ENCODE measurements at places on chromosomes 4 and X.

GRCh38 chr4:83075311-83076095 is 39.0 kb downstream of the PLAC8 start:
- DNase-seq: no peak

GRCh38 chr4:73891739-73892405 is 22.7 kb downstream of the CXCL1 start:
- DNase-seq: no peak

GRCh38 chr4:113223001-113223400 is 173.5 kb downstream of the ANK2 start:
- DNase-seq: no peak

GRCh38 chrX:44040406-44040805 is 67.2 kb upstream of the NDP start:
- no peak for DNase-seq

- no peak for DNase-seq
Observed at GRCh38 chrX:21623778-21624501, 34.2 kb downstream of the KLHL34 start.

GRCh38 chrX:23904096-23904495 is 3.6 kb downstream of the APOO start:
- no peak for DNase-seq

GRCh38 chrX:22069586-22069985 is 37.5 kb downstream of the PHEX start:
- no peak for DNase-seq

- DNase-seq: no peak
Observed at GRCh38 chr4:37644962-37645361, 41.2 kb downstream of the RELL1 start.

DNA sequence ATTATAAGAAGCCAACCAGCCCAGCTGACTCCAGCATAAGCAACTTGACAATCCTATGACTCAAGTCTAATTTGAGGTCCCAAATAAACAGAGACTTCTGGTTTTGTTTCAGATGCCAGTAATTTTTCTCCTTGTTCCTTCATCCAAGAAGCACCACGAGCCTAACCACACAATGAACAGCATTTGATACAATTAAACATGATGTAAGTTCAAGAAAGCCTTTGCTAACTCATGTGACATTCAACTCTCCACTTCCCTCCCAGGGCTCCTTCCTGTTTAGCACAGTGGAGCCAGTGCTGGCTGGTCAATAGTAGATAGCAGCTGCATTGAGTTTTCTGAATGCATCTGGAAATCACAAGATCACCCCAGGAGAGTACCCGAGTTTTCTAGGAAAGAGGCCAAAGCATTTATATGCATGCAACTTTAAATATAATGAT is 206.3 kb downstream of the ARHGAP24 start:
- no peak for DNase-seq

- DNase-seq: no peak
Observed at GRCh38 chrX:10795721-10796120, 175.3 kb upstream of the MID1 start.

- DNase-seq: no peak
Observed at GRCh38 chr4:159266981-159267868, 164.3 kb downstream of the RAPGEF2 start.

DNA sequence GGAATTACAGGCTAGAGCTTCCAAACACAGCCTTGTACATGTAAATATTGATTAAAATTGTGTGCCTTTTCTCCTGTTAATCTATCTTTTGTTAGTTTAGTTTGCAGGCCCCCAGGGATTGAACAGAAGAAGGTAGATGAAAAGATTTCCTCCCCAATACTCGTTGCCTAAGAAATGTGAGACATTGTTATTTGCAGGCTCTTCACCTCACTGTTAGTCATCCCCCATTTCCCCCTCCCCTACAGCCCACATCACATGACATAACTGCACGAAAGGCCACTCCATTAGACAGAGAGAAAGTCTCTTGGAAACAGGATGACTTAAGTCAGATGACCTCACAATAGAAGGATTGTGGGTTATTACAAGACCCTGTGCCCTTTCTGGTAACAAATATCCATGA is 13.3 kb upstream of the MID1 start:
- no peak for DNase-seq

GRCh38 chr4:53040459-53040815 is 178.3 kb downstream of the RASL11B start:
- DNase-seq: no peak

DNA sequence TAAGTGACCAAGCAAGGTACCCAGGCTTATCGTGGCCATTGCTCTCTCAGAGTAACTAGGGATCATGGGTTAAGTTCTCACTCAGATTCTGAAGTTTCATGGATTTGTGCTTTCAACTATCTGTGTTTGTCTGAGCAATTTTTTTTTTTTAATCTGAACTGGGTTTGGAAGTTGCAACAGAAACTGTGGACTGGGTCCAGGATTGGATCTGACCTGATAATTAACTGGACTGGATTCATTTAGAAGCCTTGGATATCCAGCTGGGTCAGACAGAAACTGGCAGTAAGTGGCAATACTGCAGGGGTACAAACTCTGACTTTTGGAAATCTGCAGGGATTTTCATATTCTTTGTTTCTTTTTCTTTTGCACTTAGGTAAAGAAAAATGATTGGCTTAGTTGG is 38.7 kb upstream of the FGF2 start:
- DNase-seq: no peak

- DNase-seq: no peak
Observed at GRCh38 chr4:77481856-77482255, 123.8 kb upstream of the CXCL13 start.

DNA sequence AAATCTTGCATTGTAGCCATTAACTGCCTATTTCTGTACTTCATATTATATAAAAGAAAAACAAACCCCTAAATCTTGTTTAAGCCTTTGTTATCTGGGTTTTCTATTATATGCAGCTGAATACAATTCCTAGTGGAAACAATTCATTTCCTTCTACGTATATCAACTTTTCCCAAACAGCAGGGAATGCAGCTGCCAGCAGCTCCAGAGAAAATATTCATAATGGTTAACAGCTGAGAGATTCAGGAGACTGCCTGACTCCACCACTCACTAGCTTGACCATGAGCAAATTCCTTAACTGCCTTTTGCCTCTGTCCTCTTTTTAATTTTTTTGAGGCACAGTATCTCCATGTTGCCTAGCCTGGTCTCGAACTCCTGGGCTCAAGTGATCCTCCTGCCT is 146.2 kb downstream of the SPATA18 start:
- DNase-seq: no peak

- no peak for DNase-seq
Observed at GRCh38 chr4:176451443-176451842, 131.7 kb downstream of the SPCS3 start.

- no peak for DNase-seq
Observed at GRCh38 chrX:124827258-124827845, 481.0 kb downstream of the SH2D1A start.

GRCh38 chr4:107870916-107871786 is 46.4 kb downstream of the SGMS2 start:
- DNase-seq: no peak

GRCh38 chr4:185524888-185525863 is 10.1 kb downstream of the PDLIM3 start:
- no peak for DNase-seq

DNA sequence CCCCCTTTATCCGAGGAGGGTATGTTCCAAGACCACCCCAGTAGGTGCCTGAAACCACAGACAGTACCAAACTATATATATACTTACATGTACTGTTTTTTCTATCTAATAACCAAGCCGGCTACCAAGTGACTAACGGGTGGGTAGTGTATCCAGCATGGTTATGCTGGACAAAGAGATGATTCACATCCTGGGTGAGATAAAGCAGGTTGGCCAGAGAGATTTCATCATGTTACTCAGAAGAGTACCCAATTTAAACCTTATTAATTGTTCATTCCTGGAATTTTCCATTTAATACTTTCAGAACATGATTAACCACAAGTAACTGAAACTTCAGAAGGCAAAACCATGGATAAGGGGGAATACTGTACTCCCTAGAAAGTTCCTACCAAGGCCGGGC is 46.5 kb downstream of the RFC1 start:
- DNase-seq: no peak

DNA sequence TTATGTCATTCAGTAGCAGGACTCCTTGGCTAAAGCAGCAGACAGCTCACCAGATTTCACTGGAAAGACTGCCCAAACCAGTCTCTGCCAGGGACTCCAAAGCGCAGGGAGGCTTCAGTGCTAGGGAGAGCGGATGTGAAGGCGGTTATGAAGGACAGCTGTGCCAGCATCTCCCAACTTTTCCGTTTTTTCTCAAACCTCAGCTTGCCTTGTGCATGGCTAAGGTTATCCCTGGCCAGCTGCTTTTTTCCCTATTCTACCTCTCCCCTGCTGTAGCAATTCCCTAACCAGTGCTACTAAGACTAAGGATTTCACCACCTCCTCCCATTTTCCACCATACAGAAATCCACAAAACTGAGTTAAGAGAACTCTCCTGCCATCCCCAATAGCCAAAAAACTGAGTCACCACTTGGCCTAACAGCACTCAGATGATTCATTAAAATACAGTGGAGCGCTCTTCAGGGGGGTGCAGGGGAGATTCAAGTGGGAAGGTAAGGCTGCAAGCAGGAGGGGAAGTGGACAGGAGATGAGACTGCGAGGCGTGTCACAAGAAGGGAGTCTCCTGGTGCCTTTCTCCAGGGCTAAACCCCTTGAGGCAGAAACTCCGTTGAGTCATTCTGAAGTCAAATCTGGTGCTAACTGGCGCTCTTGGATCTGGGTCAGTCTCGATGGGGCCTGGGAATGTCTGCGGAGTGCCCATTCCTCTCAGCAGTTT is 90.7 kb downstream of the PALLD start:
- no peak for DNase-seq

DNA sequence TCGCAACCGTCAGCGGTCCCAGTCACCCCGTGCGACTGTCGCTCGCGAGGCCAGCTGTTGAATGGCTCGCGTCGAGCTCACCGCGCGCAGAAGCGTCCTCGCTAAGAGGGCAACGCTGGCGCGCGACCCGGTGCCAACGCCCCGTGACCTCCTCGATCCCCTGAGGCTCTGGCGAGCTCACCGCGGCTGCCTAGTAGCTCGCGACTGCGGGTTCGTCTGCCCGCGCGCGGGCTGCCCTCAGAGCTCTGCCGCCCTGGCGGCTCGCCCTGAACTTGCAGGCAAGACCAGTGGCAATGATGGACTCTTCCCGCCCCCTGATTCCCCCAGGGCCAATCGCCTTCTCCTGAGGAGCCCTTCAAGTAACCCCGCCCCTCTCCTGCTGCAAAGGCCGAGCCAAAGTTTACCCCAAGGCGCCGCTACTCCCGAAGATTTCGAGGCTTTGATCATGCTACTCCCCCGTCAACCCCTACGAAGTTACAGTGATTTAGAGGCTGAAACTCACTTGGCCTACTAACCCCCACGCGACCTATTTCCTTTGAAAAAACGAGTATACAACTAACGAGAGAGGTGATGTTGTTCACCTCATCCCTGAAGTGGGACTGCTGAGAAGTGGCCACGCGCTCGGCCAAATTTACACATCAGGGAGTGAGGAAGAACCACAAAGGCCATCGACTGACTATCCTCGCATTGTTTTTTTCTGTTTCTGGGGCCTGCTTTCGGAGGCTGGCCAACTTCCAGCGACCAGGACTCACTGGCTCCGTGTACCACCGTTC is 37.5 kb downstream of the PGRMC1 start:
- no peak for DNase-seq

GRCh38 chr4:24657768-24658617 is 73.6 kb upstream of the DHX15 start:
- DNase-seq: no peak

GRCh38 chr4:74366367-74366911 is 1.5 kb downstream of the EREG start:
- no peak for DNase-seq

- no peak for DNase-seq
Observed at GRCh38 chrX:121260596-121261240, 213.3 kb downstream of the GLUD2 start.

GRCh38 chr4:95599777-95600400 is 51.1 kb upstream of the UNC5C start:
- DNase-seq: no peak

- no peak for DNase-seq
Observed at GRCh38 chrX:108640817-108641216, 95.5 kb downstream of the IRS4 start.

GRCh38 chr4:101020956-101021355 is 326.4 kb downstream of the PPP3CA start:
- DNase-seq: no peak

DNA sequence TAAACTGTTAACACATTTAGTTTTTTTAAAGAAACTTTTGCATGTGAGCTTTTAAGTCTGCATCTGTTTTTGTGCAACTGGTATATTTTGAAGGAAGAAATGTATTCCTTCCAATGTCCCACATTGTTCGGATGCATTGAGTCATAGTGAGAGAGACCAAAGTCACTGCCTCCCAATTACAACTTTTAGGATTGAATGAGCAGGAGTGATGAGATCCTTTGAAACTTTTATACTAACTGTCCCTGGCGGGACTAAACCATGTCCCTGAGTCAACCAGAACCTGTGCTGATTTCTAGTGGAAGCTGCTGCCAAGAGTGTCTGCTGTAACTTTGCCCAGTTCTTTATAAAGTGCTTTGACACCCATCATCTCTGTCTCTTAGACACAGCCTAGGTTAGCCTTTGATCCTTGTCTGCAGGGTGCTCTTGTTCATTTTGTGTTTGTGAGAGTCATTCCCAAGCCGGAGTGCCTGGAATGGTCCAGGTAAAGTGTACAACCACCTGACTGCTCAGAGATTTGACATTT is 122.7 kb downstream of the ZNF518B start:
- DNase-seq: no peak

DNA sequence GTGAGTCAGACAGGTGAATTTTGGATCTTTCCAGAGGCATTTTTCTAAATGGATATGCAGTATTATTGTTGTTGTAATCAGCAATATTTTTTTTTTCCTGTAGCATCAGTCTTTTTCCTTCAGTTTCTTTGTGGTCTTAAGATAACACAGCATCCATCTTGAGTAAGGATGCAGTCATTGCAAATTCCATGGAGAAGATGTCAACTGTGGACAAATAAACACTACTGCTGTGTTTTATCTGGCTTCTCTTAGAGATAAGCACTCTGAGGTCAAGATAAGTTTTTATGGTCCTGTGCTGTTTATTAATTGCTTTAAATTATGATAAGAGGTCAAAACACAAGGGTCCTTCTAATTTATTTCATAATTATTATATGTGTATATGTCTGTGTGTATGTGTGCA is 1255.7 kb downstream of the ADGRL3 start:
- no peak for DNase-seq

- no peak for DNase-seq
Observed at GRCh38 chr4:52298444-52298843, 247.3 kb downstream of the SPATA18 start.
